Regular cardiac myocyte (primary cell): ENCODE measurements at places on chromosomes 5 and 9. TPM values are rescaled to one million over a fixed set of nuclear protein-coding genes. Genes with fewer than 3 reads are reported as not detected.

Gene PTGR1
- 63.8 and 80.9 TPM in 2 replicates for total RNA-seq

Gene MARVELD2
- 0.38 and 0.56 TPM in 2 replicates for total RNA-seq

Gene TMEM215
- total RNA-seq: not detected in 2 replicates

Gene HTR4
- not detected in 2 replicates for total RNA-seq

Gene LCP2
- total RNA-seq: not detected in 2 replicates

Gene MARCOL
- not detected in 2 replicates for total RNA-seq

Gene DRD1
- total RNA-seq: under 0.01 TPM in 1 of 2 replicates, not detected in the other

Gene TAF11L5
- not detected in 2 replicates for total RNA-seq

Gene COL23A1
- total RNA-seq: under 0.01 and 0.28 TPM in 2 replicates

Gene OR1J2
- 0.28 TPM in 1 of 2 replicates, not detected in the other for total RNA-seq

Gene OBP2B
- total RNA-seq: not detected in 2 replicates
